ENCODE measurements at places on chromosomes 4 and X. TPM values are rescaled to one million over a fixed set of nuclear protein-coding genes. Genes with fewer than 3 reads are reported as not detected.
A peak's percentile ranks its signal among the peaks of the same experiment; 100 is the strongest.

C1GALT1C1 gene
- total RNA-seq, result 35.1 TPM

GRCh38 chr4:123444290-123444731 is 47.7 kb downstream of the SPRY1 start:
- peak; percentile 72 for ATAC-seq

- no peak for ATAC-seq
These were observed 97.8 kb upstream of the TENM3 start for GRCh38 chr4:182145334-182145905.

IGSF1 gene
- not detected for total RNA-seq

DNA sequence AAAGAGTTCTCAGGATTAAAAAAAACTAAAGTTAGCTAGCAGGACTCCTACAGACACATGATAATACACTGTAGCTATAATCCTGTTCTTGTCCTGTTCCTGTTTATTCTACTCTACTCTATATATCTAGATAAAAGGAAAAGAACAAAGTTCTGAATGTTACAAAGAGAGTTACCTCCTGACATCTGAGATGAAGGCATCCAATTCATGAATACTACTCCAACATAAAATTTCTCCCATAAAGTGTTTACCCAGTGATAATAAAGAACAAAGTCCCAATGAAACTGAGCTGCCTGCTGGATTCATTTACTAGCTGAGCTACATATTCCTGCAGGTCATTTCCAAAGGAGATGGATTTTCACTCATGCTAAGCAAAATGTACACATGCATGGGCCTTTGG is 27.1 kb downstream of the SEPSECS start:
- ATAC-seq, result no peak

- no peak for ATAC-seq
These were observed 880.6 kb upstream of the INTU start for GRCh38 chr4:126752126-126752525.

DNA sequence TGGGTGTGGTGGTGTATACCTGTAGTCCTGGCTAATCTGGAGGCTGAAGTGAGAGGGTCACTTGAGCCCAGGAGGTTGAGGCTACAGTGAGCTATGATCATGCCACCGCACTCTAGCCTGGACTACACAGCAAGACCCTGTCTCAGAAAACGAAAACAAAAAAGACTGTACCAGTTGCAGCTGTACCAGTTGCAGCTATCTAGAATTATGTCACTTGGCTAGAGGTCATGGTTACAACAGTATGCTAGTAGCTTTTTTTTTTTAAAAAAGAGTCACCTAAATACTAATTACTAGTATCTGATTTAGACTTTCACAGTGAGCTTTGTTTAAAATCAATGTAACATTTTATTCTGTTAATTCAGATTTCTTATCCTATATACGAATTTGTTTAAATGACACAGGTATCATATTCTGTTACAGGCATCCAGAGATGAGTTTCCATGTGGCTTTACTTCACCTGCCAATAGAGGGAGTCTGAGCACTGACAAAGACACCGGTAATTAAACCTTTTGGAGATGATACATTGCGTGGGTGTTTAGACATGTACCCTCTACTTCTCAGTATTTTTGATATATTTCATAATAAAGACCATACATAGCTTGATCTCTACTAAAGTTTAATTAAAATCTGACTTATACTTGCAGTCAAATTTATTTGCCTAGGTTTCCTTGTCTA is 100.2 kb upstream of the IL13RA1 start:
- no peak for ATAC-seq

GRCh38 chrX:92230628-92231027 is 451.5 kb downstream of the PCDH11X start:
- no peak for ATAC-seq

- no peak for ATAC-seq
These were observed 1568.4 kb upstream of the TENM3 start for GRCh38 chr4:180674619-180675358.

KCNIP4 gene
- not detected for total RNA-seq

- no peak for ATAC-seq
These were observed 59.2 kb upstream of the GUCY1A1 start for GRCh38 chr4:155607481-155607880.

- ATAC-seq, result no peak
These were observed 100.4 kb upstream of the PSAPL1 start for GRCh38 chr4:7535094-7535493.

- ATAC-seq, result no peak
These were observed 404.8 kb downstream of the KLHL13 start for GRCh38 chrX:117711782-117712181.

GRCh38 chr4:128153800-128154199 is 92.7 kb downstream of the LARP1B start:
- ATAC-seq, result no peak

PRAF2 gene
- 14.3 TPM for total RNA-seq

EREG gene
- total RNA-seq, result not detected

- ATAC-seq, result no peak
These were observed 69.6 kb downstream of the ABLIM2 start for GRCh38 chr4:8088966-8089491.

DNA sequence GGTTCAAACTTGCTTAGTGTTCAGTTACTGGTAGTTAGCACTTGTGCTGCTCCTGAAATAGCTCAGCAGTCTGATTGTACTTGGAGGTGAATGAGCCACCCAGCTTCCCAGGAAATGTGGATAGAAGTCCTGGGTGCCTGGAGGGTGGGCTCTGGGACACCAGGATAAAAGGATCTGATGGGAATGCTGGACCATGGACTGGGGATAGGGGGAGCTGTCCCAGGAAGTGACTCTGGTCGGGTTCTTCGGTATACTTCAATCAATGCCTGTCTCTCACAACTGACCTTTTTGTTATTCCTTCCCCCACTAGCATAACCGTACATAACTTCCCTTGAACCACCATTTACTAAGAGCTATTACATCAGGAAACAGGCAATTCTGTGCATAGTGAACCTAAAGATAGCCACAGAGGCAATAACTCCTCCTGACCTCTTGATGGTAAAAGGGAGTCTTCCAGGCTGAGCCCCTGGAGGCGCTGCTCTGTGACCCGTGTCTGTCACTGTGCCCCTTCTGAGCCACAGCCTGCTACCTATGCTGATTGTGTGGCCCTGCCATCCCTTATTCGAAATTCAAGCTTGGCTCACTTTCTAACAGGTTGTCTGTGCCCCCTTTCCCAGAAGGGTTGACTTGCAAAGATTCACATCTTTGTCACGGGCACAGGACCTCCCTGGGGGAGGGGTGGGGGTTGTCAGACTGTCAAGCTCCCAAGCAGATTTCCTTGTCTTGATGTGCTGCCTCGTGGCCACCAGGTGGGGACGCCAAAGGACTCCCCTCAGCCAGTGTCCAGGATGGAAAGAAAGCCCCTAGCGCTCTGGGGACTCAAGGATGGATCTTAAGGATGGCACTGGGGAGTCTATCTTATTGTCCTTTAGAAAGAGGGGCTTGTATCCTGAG is 24.5 kb upstream of the WDR1 start:
- no peak for ATAC-seq

TMPRSS11A gene
- total RNA-seq, result not detected

GRCh38 chr4:119646347-119647071 is 17.9 kb upstream of the PDE5A start:
- no peak for ATAC-seq

GRCh38 chr4:140812916-140813315 is 56.7 kb upstream of the TBC1D9 start:
- no peak for ATAC-seq

GRCh38 chr4:107213410-107213809 is 177.3 kb upstream of the DKK2 start:
- ATAC-seq, result no peak

All from activated T-helper 17 cell treated with anti-CD3 and anti-CD28 coated beads, Interleukin-2, amount 50 U/mL, for 72 hours (primary cell).